ENCODE measurements at places on chromosomes 4 and X.

DNA sequence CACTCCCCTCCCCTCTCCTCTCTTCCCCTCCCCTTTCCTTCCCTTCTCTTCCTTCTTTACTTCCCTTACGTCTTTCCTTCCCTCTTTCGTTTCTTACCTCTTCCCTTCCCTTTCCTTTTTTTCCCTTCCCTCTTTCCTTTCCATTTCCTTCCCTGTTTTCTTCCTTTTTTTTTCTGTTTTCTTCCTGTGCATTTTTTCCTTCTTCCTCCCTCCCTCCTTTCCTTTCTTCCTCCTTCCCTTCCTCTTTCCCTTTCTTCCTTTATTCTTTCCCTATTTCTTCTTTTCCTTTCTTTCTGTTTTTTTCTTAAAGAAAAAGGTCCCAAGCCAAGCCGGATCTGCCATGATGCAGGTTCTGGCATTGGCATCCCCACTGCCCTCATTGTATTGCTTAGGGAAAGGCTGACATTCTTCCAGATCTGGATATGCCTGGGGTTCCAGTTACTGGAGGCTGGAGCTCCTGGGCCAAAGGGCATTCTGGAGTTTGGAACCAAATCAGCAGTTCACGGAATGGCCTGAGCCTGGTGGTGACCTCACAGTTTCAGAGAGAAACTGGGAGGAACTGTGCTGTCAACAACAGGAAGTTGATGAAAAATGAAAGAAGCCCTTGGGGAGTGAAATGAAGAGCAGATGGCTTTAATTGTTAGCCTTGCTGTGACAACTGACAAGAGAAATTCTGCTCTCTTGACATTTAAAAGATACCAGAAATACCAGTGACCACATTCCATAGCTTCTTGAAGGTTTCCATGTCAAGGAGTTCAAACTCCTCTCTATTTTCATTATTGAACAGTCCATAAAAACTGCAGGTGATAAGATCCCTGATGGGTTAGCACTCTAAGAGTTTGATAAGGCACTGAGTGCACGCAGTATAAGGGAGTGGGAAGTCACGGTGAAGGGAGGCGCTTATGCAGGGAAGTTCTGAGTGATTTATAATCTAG, 622.1 kb downstream of the SPRY1 start:
- peak; percentile 5 for DNase-seq

DNA sequence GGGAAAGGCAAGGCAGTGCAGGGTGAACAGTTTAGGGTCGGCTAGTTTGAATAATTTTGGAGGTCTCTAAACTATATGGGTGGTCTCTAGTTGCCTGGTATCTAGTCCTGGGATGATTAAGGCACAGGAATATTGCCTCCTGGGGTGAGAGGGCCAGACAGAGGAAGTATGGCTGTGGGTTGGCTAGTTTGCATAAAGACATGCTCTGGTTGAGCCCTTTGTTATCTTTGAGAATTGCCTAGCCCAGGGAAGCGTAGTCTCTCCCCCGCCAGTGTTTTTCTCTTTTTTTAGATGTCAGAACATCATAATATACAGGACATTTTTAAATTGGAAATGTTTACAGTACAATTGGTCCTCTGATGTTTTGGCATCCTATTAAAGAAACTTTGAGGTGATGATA, 163.5 kb downstream of the PWWP3B start:
- no peak for DNase-seq

GRCh38 chrX:2863646-2864045, 34.9 kb downstream of the GYG2 start:
- no peak for DNase-seq

DNA sequence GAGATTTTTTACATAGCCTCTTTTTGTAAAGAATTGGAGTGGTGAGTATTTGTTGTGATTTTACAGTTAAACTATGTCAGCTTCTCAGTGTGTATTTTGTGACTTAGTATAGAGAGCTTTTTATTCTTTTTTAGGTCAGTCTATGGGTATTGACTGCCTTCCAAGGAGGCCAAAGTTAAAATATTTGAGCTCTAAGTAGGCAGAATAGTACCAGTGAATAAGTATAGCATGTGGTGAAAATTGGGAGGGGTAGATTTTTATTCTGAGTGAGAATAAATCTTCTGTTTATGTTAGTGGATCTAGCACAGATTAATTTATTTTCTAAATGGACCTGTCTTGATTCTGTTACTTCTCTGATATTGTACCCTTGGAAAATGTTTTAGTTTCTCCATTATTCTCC, 37.5 kb downstream of the HERC3 start:
- no peak for DNase-seq

DNA sequence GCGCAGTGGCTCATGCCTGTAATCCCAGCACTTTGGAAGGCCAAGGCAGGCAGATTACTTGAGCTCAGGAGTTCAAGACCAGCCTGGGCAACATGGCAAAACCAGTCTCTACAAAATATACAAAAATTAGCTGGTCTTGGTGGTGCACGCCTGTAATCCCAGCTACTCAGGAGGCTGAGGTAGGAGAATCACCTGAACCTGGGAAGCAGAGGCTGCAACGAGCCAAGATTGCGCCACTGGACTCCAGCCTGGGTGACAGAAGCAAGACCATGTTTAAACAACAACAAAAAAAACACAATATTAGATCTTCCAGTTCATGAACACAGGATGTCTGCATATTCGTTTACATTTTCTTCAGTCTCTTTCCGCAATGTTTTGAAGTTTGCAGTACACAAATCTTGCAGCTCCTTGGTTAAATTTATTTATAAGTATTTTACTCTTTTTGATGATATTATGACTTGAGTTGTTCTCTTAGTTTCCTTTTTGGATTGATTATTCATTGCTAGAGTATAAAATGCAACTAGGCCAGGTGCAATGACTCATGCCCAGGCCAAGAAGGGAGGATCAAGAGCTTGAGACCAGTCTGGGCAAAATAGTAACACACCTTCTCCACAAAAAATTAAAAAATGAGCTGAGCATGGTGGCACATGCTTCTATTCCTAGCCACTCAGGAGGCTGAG, 30.4 kb upstream of the ABCG2 start:
- no peak for DNase-seq

GRCh38 chrX:115387327-115387726, 97.8 kb downstream of the LUZP4 start:
- no peak for DNase-seq

DNA sequence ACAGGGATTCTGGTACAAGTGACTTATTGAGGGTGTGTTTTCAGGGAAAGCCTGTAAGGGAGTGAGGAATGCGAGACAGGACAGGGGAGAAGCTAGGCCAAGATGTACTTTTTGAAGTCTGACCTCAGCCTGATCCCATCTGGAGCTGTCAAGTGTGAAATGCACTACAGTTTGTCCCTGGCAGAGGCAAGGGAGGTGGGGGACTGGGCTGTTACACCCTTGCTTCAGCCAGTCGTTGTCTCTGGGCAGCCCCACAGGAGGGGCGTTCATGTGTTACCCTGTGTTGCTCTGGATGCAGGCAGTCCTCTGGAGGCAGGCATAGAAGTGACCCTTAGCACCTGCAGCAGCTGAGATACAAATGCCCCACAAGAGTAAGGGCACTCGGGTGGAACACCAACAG, 25.8 kb downstream of the PPEF1 start:
- no peak for DNase-seq

DNA sequence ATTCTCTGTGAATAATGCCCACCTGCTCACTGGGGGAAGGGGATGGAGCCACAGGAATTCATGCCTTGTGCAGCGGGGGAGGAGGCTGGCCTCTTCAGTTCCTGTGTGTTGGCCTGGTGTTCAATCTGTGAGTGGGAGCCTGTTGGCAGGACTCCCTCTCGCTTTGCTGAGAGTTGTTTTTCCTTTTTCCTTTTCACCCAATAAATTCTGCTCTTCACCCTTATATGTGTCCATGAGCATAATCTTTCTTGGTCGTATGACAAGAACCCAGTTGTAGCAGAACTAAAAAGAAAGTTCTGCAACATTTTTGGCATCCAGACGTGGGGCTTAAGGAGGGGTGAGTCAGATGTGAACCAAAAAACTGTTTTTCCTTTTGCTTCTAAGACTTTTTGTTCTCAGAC, 235.2 kb upstream of the HDX start:
- no peak for DNase-seq

DNA sequence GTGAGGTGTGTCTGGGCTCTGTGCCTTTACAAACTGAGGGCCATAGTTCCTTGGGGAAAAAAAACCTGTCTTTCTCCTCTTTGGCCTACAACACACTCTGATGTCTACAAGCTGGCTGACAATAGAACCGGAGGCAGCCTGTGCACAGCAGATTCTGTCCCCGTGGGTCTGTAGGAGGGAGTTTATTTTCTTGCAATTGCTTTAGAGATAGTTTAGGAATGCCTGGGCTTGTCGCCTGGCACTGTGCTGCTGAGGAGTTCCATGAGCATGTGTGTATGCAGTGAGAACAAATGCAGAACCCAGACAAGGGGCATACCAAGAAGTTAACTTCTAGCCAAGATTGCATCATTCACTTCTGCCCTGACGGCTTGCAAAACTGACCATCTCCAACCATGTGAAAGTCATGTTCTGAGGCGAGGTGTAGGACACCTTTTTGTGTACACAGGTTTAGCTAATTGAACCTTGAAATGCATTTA, 54.1 kb downstream of the CCNI start:
- no peak for DNase-seq

DNA sequence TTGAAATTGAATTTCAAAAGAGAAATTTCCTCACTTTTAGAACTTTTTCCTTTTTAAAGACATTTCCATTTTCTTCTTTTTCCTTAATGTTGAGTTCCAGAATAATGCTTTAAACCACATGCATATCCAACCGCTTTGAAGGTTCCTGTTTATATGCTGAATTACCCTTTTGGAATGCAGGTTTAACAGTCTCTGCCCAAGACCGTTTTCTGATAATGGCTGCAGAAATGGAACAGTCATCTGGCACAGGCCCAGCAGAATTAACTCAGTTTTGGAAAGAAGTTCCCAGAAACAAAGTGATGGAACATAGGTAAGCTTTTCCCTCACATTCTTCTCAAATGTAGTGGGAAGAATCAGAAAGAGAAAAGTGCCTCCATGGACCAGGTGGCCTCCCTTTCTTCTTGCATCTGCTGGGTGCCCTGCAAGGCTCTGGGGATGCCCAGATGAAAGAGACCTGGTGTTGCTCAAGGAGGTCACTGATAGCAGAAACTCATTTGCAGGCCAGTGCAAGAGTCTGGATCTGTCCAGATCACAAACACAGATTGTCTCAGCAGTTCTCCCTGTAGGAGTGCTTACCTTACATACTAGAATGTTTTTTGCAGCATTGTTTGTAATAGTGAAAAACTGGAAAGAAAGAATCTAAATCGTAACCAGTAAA, 42.9 kb downstream of the MOSPD2 start:
- DNase-seq = no peak

DNA sequence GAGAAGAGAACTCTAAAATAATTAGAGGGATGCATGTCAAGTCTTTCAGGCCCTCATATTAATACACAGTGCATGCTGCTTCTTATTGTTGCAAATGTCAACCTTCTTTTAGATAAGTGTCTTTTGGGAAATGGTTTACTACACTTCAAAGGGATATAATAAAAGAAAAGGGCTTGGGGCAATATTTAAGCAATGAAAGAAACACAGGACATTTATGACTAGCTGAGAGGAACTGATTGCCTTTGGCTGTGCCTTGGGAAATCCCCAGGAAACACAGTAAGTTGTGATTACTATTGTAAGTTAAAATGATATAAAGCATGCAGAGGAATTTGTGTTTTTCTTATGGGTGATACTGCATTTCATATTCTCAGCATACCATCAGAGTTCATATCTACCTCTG, 1036.2 kb upstream of the GRID2 start:
- no peak for DNase-seq

- no peak for DNase-seq
Observed at GRCh38 chr4:31051565-31051964, 331.4 kb downstream of the PCDH7 start.

DNA sequence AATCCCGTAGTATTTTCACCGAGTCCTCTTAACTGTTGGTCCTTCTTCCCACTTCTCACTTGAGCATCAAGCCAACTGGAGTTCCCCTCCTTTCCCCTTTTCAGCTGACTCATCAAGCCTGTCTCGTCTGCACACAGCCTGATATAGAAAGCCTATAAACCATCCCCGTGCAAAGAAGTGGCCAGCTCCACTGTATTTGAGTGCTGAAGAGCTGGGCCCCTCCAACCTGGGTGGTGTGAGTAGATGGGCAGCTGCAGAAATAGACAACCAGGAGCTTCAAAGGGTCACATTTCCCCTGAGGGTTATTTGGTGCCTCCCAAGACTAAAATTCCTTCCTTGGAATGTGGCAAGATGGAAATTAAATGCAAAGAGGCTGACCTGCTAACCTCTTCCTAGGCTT, 199.7 kb downstream of the HS6ST2 start:
- DNase-seq = no peak

DNA sequence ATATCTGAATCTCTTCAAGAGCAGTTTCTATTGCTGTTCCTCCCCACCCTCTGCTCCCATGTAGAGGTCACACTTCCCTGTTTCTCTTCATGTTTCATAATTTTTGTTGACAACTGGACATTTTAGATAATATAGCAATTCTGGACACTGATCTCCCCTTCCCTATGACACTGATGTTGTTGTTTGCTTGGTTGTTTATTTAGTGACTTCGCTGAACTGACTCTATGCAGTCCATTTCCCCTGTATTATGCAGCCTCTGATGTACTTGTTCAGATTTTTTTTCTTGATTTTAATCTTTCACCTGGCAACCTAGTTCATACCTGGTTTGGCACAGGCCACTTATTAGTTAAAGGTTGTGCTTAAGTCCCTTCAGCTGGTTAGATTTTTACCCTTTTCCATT, 29.2 kb downstream of the CLDN2 start:
- DNase-seq = no peak

GRCh38 chr4:37762294-37762990, 64.0 kb upstream of the PGM2 start:
- DNase-seq = no peak

- DNase-seq = no peak
Observed at GRCh38 chr4:78661921-78662521, 110.5 kb downstream of the ANXA3 start.

DNA sequence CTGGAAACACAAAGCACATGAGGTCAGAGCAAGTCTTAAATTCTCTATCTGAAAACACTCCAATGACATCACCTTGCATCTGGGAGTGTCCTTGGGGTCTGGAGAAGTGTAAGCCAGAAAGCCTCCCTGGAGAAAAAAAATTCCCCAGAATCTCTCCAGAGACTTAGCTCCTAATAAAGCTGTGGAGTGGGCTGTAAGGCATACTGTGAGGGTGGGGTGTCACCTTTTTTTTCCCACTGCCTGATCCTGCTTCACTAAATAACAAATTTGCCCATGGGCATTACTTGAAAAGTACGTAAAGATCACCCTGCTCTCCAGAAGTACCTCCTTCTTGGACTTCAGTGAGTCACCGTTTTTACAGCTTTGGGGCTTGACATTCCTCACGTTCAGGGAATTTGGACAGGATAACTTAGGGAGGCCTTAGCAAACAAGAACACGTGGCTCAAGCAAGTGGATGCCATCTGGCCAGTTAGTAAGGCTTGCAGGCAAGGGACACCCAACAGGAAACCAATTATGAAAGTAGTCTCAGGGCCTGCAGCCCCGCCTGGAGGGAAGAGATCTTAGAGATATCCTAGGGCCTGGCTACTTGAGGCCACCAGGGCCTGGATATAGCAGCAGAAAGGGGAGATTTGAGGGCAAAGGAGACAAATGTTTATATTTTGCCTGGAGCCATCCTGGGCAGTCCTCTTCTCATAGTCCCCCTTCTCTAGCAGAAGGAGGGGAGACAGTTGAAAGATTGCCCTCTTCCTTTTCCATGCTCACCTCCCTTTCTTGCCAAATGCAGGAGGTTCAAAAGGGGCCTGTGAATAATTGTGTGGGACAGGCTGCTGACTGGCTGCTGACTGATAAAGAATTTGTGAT, 60.1 kb upstream of the PLAC1 start:
- no peak for DNase-seq
